ENCODE measurements at places on chromosomes 7 and 10.

DNA sequence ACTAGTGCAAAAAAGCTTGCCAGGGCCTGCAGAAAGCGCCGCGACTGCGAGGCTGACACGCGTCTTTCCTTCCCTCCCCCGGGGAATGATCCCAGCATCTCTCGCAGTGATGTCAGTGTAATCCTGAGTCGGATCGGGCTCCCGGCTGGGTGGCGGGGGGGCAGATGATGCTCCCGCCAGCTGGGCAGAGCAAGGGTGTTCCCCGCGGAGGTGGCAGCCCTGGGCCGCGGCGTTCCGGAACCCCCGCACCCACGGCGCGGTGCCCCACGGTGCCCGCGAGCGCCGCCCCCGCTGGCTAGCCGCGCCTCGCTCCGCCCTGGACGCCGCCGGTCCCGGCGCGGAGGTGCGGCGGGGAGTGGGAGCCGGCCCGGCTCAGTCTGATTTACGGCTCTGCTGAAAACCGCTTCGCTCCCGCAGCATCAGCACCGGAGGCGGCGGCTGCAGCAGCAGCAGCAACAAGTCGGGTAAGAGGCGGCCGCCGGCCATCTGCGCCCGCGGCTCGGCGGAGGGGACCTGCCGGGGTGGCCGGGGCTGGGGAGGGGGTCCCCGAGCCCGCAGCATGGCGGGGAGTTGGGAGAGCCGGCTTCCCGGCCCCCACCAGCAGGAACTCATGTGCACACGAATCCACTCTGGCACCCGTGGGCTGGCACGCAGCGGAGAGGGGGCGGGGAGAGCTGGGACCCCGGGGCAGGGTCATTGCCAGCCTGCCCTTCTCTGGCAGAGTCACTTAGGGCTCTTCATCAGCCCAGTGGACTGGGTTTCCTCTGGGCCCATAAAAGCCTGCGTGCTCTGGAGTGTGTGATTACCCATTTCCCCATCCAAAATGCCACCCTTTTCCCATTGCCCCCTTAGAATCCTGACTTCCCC lies at the start of gene ZNF365:
ZNF365 (plus strand) TSS at position 375 of the 867 bp plus-strand sequence. CDS start 1,825 bp downstream, outside the sequence.
- DNase-seq = no peak

DNA sequence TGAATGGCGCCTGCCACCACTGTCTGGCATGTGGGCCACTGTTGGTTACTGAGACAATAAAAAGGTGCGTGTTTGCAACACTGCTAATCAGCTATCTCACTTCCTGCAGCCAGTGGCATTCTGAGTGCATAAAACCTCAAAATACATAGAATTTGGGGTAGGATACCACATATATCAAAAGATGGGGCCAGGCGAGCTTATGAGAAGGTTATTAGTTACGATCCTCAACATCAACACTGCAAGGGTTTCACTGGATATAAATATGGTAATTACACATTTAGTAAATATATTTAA lies 200.2 kb downstream of the WDR37 start:
- DNase-seq = no peak

DNA sequence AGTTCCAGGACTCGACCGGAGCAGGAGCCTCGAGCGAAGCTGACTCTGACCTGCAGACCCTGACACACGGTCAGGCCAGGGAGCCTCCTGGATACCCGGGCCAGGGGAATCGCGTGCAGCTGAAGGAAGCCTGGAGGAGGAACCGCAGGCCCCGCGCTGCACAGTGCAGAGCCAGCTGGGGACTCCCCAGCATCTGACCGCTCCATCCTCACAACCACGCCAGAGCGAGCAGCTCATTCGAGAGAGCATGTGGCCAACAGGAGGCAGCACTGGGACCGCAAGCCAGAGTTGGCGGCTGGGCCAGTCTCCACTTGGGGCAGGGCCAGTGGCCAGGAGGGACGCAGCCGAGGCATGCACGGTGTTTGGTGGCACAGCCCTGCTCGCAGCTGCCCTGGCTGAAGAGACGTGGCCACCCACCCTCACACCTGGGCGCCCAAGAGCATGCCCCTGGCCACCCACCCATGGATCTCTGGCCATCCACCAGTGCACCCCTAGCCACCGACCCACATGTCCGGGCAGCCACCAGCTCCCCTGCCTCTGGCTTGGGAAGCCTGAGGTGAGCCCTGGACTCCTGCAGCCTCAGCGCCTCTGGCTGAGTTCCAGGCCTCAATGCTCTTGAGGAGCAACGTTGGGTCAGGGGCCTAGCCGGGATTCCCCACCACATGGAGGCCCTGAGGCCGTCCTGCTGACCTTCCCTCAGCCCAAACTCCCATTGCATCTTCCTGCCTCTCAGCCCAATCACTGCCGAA lies 213.9 kb downstream of the ELFN1 start:
- no peak for DNase-seq

DNA sequence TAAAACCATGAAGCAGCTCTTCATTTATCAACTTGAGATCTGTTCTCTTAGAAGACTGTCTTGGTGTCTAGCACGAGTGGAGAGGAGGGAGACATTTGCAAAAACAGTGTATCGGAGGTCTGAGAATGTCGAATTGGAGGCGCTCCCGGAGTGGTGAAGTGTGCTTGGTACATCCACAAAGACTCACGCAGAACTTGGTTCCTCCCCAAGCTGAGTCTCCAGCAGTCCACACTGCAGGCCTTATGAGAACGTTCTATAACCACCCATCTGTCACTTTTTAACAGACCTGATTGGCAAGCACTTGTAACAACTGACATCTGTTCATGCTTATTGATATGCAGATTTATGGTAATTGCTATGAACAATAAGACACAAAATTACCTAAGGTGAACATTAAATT lies 261.6 kb downstream of the CELF2 start:
- DNase-seq = no peak

- no peak for DNase-seq
Measured at GRCh38 chr7:104124893-104125477, 82.8 kb downstream of the ORC5 start.

- DNase-seq = no peak
Measured at GRCh38 chr7:69429911-69430383, 168.3 kb upstream of the AUTS2 start.

- no peak for DNase-seq
Measured at GRCh38 chr10:106608066-106608465, 556.4 kb downstream of the SORCS1 start.

GRCh38 chr7:137977173-137977572 lies 24.7 kb downstream of the CREB3L2 start:
- DNase-seq = no peak

DNA sequence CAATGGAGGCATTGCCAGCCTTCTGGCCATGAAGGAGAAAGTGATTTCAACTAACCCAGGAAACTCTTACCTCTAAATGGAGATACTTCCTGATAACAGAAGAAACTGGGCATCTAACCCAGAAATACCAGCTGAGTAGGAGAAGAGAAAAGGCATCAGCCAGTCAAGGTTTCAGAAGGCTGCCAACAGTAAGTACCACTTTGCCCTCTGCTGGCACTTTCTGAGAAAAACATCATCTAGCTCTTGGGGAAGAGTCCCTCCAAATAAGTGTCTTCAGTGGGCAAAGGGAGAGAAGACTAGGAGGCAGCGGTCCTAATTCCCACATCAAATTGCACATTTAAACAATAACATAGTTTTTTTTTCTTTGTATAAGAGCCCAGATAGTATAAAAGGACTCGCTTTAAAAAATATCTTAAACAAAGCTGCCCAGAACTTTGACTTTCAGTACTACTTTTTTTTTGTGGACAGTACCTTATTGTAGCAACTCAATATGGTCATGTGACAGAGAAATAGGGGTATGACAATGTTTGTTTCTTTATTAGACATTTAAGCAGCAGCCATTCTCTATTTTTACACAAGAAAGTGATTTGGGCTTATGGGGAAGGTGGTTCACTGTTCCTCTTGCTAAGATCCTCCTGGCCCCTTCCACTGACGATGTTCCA lies 157.3 kb downstream of the CTTNBP2 start:
- DNase-seq = peak; percentile 28

- no peak for DNase-seq
Measured at GRCh38 chr7:125934539-125934938, 1004.9 kb upstream of the POT1 start.

DNA sequence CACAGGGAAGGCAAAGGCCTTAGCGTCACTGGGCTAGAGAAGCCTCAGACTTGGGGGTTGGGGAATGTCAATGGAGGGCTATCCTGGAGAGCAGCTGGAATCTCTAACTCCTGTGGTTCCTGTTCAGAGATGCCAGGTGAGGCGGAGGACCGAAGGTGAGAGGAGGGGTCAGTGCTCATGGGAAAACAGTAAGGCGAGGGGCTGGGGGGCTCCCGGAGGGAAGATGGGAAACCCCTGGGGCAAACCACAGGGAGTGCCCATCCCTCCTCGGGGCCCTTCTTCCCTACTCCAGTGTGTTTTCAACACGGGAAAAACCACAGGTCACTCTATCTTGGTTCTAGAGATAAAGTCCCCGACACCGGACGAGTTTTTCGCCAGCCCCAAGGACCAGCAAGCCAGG lies 3.3 kb downstream of the LRCH4 start:
- DNase-seq = no peak

DNA sequence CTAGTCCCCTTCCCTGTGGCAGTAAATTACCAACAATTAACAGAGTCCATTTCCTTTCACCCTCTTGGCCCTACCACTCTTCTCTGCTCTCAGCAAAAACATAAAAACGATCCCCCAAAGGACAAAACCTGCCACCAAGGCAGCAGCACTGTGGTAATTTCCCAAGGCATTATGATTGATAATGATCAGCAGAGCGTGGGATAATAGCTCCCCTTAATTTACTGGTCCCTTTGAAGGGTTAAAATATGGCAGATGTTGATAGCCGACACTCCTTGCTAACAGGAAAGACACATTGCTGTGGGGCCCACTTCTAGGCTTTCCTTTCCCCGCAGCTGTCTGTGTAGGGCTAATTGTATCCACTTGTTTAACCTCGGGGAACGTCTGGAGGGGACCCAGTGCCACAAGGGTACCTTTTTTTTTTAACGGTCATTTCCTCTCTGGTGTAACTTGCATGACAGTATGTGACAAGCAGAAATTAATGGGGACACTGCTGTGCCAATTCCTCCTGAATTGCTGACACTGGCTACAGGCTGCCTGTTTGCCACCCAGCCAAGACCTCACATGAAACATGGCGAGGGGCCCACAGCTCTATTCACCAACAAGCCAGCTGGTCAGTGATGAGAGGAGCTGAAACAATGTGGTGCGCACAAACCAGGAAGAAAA lies 81.3 kb downstream of the CDK6 start:
- no peak for DNase-seq

DNA sequence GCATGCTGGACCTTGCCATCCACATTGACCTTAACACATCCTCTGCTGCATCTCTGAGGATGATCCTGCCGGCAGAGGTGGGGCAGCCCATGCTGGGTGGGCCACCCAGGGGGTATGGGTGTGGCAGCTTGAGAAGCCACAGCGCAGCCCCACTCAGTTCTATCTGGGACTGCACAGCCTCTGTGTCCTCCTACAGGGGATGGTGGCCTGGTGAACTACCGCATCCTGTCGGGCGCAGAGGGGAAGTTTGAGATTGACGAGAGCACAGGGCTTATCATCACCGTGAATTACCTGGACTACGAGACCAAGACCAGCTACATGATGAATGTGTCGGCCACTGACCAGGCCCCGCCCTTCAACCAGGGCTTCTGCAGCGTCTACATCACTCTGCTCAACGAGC lies 12.2 kb upstream of the C10orf105 start:
- DNase-seq = no peak

GRCh38 chr7:157978766-157979165 lies 608.9 kb downstream of the PTPRN2 start:
- no peak for DNase-seq

DNA sequence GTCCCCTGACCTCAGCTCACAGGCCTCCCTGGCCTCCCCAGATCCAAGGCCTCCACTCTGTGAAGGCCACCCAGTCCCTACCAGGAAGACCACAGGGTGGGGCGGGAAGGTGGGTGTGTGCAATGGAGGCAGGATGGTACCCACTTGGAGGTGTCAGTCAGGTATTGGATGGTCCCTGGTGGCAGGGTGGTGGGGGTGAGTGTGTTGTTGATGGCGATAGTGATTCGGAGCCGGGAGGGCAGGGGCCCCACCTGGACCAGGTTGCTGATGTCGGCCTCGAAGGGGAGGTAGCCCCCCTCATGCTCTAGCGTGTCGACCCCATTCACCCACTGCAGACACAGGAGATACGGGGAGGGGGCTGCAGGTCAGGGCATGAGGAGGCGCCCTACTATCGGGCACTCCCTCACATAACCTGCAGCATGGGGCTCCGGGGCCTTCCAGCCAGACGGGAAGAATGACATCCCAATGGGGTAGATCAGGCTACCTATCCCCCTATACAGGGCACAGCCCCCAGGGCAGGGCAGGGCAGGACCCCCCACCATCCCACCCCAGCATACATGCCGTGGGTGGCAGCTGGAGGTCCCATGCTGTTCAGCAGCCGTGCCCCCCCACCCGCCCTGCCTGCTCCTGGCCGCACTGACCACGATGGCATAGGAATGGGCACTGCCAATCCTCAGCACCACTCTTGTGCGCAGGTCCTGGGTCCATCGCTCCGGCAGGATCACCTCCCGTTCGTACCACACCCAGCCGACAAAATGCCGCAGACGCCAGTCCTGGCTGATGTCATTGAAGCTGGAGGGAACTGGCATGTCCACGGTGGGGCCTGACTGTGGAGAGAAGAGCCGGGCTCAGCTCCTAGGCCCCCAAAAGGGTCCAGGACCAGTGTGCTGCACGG lies 2.2 kb downstream of the GUSB start:
- no peak for DNase-seq

DNA sequence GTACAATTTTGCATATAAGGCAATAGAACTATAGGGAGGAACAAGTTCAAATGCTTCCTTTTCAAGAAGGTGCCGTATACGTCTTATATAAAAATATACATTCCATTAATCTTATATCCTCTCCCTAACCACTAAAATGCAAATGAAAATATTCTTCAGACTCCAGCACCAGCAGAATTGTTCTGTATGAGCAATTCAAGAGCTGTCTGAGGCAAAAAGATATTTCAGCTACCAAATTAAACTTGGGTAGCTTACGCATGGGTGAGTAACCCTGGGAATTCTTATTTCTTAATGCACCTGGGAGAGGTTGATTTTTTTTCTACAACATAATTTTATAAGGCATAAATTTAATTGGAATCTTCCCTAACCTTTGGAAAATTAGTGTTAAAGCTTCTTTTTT lies 42.2 kb upstream of the GSDME start:
- DNase-seq = no peak

- no peak for DNase-seq
Measured at GRCh38 chr7:128100949-128101713, 69.9 kb upstream of the LRRC4 start.

DNA sequence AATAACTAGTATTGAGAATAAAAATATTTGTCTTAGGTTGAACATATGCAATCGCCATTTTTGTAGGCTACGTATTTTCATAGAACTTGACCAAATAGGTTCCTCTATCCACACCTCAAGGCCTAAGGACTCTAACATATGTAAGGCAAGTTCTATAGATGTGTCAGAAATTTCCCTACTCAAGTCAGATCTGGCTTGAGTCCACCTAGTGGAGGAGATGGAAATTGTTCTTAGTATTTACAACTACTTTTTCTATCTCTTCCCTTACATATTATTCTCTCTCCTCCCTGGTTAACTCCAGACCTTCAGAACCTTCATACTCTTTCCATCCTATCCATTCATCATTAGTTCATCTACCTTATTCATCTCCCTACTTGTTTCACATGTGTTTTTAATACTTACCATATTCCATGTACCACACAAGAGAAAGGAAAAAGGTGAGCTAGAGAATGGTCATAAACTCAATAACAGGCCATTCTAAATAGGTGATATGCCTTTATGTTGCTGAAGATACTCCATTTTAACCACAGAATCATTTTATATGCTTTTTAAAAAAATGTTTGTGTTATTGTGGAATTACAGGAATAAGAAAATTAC lies 174.5 kb upstream of the HDAC9 start:
- peak; percentile 8 for DNase-seq

GRCh38 chr7:73626814-73627213 lies 2.5 kb upstream of the MLXIPL start:
- no peak for DNase-seq
